Muscle of leg (tissue), 16 donors: ENCODE measurements at places on chromosomes 1 and 21. TPM values are rescaled to one million over a fixed set of nuclear protein-coding genes. Genes with fewer than 3 reads are reported as not detected.

GRCh38 chr1:166169182-166169581 lies 2.4 kb upstream of the FAM78B start:
- no peak for DNase-seq

GRCh38 chr1:178371235-178371634 lies 125.5 kb downstream of the CLEC20A start:
- DNase-seq = peak; percentile 79

DNA sequence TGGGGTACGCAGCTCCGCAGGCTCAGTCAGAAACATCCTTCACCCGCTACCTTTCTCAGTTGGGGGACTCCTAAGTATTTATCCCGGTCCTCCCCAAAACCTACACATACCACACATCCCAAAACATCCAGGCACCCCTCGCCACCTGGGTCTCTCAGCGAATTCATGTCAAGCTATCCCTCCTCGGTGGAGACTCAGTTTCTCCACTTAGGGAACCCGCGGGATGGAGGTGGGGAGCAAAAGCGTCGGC lies 1.3 kb upstream of the ZBTB7B start:
- no peak for DNase-seq

DNA sequence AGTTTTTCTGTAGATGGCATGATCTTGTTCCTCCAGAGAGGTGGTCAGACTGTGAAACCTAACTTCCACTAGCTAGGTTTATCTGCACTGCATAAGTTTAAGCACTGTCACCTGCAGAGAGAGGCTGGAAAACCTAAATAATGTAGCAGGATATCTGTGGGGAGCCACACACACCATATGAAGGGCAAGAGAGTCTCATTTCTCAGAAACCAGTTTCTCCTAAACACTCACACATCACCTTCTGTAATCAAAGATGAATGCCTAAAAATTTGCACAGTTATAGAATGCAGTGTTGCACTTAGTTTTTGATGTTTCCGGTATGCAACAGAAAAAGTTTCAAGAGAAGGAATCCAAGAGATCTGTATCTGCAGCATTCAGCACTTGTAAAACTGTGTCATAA lies 654.6 kb downstream of the ADGRL2 start:
- DNase-seq = no peak

DNA sequence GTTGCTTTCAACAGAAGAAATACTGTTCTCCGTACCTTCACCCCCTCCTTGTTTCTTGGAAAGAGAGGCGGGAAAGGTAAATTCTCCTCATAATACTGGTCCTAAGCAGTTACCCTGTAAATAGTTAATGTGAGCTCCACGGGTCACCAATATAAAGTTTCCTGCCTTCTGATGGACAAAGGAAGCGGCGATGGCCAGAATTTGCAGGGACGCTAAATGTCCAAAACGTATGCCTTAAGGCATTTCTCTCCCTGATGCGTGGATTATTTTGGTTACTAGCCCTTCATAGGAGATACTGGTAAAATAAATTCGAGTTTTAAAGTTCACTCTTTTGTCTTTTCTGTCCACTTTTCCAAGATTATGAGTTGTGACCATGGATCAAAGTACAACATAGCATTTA lies 898 bp upstream of the PTGS2 start:
- peak; percentile 62 for DNase-seq

- peak; percentile 49 for DNase-seq
These were observed 12.8 kb upstream of the LRRC52 start for GRCh38 chr1:165531021-165531420.

DNA sequence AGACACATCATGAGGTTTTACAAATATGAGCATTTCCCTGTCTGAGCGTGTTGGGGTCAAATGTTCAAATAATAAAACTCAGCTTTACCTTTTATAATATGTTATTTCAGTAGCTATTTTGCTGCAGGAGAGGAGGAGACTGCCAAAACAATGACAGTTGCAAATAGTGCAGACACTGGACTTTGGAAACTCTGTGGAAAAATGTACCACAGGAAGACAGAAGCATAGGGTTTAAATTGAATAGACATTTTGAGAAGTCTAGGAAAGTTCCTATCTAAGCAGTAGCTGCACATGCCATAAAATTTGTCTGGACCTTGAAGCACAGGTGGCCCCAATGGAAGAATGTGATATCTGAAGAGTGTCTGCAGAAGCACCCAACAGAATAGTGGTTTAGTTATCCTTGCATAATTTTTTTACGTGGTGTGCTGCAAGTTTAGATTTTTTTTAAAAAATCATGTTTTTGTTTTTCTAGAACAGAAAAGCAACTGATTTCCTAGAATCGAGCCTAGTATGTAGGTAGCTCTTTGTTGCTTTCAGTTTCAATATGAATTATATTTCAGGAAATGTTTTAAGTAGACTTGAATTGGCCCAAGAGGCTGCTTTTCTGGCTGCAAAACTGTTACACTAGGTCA lies 14.0 kb upstream of the GBP5 start:
- DNase-seq = peak; percentile 46

- DNase-seq = no peak
These were observed 12.9 kb downstream of the BTG2 start for GRCh38 chr1:203318229-203318517.

- DNase-seq = peak; percentile 79
These were observed 111.2 kb upstream of the NBPF11 start for GRCh38 chr1:148263128-148263905.

GRCh38 chr1:37705399-37705798 lies 13.1 kb downstream of the CDCA8 start:
- DNase-seq = no peak

GRCh38 chr21:33064623-33065390 lies 5.1 kb upstream of the OLIG1 start:
- no peak for DNase-seq

DNA sequence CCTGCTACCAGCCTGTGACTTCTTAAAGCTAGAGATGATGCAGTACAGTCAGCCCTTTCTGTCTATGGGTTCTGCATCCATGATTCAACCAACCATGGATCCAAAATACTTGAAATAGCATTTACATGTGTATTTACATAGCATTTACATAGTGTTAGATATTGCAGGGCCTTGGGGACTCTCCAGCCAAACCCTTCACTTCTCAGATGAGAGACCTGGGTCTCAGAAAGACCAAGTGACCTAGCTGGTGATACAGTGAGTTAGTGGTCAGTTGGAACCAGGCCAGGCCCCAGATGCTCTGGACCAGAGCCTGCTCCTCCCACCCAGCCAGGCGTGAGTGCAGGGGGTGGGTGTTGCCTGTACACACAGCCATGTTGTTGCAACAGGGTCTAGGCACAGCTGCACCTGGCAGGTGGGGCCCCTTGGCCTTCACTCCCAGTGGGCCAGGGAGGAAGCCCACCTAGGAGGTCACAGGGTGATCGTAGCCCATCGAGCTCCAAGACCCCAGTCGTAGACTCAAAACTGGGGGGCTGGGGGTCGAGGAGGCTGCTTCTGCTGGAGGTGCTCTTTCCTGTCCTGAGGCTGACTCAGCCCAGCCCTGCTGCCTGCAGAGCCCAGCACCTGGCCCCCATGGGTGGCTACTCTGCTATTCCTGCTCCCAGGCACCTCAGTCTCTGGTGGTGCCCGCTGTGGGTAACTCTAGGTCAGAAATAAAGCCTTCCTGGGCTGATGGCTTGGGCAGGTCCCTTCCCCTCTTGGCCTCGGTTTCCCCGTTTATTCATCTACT lies 7.7 kb downstream of the TMEM61 start:
- DNase-seq = peak; percentile 46

DNA sequence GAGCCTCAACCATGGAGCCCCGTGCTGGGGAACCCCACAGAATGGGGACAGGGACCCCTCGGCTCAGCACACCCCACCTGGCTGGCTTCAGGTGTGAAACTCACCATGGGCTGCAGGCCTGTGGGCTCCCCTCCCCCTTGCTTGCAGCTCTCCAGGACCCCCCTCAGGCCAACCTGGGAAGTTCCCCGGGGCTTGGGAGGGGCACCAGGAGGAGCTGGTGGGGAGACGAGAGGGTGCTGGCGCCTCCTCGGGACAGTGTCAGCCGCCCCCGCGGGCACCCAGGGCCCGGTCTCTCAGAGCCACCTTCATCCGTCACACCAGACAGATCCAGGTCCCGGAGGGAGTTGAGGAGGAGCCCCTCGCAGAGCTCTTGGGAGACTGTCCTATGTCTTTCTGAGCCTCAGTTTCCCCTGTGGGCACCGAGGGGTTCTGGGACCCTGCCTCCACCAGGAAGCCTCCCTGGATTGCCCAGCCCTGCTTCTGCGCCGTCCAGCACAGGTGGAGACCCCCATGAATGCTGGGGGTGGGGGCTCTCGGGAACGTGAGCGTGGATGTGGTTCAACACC lies 657 bp upstream of the TNFRSF18 start:
- DNase-seq = no peak

SLC45A1 gene
- 0.35 TPM for total RNA-seq

KRTAP12-1 gene
- not detected for total RNA-seq

AADACL3 gene
- total RNA-seq = not detected

RIPPLY3 gene
- 0.09 TPM for total RNA-seq
